ENCODE measurements at places on chromosomes 12 and 14.

- DNase-seq: peak; percentile 7
Observed at GRCh38 chr12:41438854-41439541, 250.9 kb downstream of the PDZRN4 start.

- peak; percentile 18 for DNase-seq
Observed at GRCh38 chr12:12333407-12334366, 16.4 kb downstream of the MANSC1 start.

DNA sequence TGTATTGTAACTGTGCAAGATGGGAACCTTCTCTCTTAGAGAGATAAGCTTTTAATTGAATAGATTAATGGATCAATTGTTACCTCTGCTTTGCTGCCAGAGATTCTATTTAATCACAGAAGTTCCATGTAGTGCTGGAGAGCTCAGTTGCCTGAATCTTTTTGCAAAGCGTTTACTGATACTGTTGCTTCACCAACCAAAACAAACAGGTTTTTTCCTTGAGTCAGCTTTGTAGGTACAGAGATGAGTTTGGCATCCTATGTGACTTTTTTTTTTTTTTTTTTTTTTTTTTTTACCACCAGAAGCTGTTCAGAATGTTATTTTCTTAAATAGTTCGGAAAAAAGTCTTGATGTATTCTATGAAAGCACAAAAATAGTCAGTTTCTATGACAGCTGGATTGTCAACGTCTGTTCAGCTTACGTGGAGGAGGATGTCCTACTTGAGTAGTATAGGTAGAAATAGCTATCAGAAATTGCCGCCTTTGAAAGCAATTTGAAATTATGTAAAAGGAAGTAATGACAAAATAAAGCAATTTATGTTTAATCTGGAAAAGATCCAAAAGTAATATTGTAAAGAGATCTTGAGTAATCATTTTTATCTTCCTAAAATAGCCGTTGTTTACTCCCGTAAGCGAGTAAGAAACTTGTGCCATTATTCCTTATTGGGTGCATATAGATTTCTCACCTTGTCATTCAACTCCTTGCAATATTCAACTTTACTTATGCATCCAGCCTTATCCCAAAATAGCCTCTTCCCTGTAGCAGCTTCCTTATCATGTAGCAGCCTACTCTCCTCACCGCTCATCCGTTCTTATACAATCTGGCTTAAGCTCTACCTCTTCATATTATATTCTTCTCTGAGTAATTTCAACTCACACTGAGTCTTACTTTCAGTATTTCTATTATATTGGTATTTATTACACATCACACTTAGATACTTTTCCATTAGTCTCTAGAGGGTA, 5.2 kb downstream of the LRRK2 start:
- no peak for DNase-seq

DNA sequence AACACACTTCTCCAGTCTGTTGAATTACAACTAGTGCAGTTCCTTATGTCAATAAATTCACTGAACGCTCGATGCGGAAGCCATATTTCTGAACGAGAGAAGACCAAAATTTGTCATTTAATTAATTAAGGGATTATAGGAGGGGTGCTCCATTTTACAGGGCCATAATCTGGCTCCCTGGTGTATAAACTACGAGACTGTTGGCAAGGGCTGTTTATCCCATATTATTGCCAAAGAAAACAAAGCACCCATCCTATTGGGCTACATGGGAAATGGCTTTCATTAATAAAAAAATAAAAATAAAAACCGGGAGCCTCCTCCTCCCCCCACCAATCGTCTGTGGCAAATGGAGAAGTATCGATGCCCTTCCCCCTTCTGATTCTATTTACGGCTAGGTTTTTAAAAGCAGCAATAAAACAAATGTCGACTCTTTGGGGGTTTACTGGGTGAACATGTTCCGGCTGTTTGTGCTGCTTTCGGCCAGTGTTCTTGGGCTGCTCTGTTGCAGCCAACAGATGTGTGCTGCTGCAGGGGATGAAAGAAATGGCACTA, 24.8 kb downstream of the ATF7 start:
- DNase-seq: peak; percentile 48

DNA sequence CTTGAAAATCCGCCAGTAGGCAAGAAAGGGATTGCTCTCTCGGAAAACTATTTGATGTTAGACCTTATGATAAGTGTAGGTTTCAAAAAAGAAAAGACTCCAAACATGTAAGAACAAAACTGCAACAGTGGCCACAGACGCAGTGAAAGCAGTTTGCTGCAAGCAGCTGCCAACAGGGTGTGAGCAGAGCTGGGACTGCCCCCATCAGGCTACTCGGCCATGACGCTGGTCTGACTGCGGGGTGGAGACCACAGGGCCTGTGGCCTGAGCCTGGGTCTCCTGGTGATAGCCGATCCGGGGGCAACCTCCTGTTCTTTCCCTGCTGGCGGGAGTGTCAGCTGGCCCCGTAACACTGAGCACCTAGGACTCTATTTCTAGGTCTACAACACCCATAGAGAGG, 63.2 kb downstream of the AMN start:
- no peak for DNase-seq

DNA sequence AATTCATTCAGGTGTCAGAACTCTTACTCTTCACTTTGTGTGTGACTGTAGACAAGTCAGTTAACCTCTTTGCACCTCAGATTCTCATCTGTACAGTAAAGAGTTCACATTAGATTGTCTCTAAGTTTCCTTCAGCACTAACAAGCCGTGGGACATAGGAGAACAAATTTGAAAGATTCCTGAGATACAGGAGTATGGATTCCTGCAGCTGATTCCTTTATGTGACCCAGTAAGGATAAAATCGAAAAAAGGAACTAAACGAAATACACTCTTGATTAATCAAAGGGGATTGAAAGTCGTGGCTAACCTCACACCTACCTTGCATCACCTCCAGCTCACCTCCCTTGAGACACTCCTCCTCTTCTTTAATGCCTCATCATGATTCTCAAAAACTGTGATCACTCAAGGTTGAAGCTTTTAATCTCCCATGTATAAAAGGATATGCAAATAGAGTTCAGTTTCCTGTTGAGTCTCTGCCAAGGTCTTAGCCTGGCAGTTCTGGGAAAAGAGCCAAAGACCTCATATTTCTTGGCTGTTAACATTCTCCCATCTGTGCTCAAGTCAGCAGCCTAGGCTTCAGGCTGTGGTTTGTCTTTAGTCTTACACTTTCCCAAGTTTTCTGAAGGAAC, 156.6 kb downstream of the DAD1 start:
- DNase-seq: peak; percentile 97

GRCh38 chr14:60161196-60162107, 3.7 kb downstream of the DHRS7 start:
- peak; percentile 46 for DNase-seq

- no peak for DNase-seq
Observed at GRCh38 chr12:99427104-99427503, 220.4 kb upstream of the GARIN6 start.

- DNase-seq: no peak
Observed at GRCh38 chr14:79580906-79581305, 630.4 kb downstream of the DIO2 start.

GRCh38 chr14:87097015-87097414, 896.0 kb downstream of the GALC start:
- DNase-seq: no peak

DNA sequence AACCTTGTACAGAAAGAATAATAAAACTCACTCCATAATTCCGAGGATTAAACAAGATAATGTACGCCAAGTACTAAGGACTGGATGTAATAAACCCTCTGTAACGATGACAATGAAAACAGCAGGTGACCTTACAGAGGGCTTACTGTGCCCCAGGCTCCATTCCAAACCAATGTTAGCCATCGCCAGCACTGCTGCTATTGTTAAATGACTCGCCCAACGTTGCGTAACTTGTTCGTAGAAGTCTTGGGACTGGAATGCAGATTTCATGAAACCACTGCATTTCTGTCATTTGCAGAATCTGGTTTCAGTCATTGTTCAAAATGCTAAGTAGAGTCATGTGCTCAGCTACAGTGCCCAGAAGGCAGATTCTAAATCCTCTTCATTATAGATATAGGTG, 728 bp upstream of the STON2 start:
- DNase-seq: peak; percentile 57

GRCh38 chr12:21330682-21331253, 3.9 kb downstream of the SLCO1A2 start:
- DNase-seq: peak; percentile 9

DNA sequence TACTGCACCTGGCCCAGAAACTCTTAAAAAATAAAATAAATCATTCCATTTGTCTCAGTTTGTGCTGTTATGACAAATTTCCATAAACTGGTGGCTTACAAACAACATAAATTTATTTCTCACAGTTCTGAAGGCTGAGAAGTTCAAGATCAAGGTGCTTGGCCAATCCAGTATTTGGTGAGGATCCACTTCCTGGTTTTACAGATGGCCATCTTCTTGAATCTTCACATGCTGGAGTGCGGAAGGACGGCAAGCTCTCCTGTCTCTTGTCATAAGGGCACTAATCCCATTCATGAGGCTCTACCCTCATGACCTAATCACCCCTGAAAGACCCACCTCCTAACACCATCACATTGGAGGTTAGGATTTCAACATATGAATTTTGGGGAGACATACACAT, 29.9 kb upstream of the MYBPC1 start:
- peak; percentile 15 for DNase-seq

- DNase-seq: no peak
Observed at GRCh38 chr14:51926449-51926848, 62.9 kb upstream of the RTRAF start.

GRCh38 chr12:46497739-46498138, 125.2 kb upstream of the SLC38A2 start:
- DNase-seq: no peak

DNA sequence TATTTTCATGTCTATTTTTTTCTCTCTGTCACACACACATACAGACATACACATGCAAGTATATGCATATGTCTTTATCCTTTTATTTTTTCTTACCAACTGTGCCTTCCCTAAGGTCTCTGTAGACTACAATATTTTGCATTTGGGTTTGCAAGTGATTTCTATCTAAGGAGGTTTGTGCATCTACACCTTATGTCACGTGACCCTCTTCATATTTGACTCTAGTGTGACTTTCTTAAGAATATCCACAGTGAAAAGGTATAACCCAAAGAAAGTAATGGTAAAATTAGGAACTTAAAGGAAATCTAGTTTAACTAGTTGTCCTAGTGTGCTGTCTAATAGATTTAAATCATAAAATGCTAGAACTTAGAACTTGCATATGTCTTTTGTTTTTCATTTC, 298.8 kb upstream of the LRIG3 start:
- no peak for DNase-seq

DNA sequence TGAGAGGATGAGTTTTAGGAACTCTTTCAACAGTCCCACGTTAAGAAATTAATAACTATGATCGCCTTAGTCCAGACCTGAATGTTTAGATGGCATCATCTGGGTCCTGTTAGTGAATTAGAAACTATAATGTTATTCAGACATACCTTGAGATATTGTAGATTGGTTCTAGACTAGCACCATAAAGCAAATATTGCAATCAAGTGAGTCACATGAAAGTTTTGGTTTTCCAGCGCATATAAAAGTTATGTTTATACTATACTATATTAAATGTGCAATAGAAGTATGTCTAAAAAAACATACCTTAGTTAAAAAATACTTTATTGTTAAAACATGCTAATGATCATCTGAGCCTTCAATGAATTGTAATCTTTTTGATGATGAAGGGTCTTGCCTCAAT, 106.6 kb upstream of the ATP2B1 start:
- DNase-seq: no peak

DNA sequence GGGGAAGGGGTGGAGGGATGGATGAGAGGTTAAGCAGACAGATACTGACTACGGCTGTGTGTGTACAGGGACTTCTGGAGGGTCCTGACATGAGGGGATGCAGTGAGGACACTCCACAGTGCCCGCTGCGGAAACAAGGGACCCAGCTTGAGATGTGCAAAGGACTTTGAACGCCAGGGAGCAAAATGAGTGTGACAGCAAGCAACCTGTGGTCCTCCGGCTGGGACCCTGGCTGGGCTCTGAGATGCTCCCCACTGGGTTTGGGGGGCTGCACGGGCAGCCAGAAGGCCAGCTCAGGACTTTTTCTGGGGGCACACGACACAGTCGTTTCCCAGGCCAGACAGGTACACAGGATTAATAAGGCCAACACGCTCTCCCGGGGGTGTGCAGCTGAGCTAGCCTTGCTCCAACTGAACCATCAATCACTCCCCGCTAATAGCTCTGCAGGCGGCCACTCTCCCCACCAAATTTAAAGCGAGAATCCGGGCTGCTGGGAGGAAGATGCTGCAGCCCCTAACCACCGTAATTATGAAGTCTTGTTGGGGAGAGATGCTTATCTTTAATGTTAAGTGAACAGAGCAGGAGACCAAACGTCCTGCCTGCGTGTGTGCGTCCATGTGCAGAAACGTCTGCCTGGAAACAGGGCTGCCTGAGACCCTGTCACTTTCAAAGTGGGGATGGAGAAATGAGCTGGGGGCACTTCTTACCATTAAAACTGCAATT, 51.6 kb upstream of the DLK1 start:
- peak; percentile 34 for DNase-seq
